ENCODE measurements at places on chromosomes 5 and 9.

DNA sequence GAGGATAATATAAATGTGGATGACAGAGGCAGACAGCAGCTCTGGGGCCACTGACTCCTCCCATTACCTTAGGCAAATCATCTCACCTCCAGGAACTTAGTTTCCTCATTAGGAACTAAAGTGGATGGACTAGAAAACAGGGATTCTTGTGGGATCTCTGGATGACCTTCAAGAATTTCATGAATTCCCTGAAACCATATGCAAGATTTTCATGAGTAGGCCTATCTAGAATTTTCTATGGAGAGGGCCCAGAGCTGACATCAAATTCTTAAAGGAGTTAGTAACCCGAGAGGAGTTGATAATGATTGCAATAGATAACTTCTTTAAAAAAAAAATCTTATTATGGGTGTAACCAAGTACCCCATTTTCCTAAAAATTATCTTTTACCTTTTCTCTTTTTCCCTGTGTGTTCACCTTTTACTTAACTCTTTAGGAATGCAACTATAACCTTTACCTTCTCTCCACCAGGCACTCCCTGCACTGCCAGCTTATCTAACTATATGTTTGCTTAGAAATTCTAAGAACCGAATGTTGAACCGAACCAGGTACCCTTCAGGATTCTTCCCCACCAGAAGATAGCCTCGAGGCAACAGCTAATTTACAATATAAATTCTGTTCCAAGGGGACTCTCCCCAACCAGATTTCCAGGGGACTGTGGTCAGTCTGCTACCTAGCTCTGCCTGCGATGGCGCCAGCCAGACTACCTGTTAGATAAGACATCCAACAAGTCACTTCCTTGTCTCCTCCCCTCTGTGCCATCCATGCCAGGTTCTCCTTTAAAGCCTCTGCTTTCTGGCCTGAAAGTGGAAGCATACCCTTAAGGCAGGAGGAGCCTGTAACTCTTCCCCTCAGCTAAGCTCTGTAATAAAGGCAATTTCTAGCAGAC lies 86.0 kb downstream of the GCNT4 start:
- peak; percentile 32 for DNase-seq

GRCh38 chr5:19886123-19886917 lies 101.7 kb downstream of the CDH18 start:
- peak; percentile 80 for DNase-seq

DNA sequence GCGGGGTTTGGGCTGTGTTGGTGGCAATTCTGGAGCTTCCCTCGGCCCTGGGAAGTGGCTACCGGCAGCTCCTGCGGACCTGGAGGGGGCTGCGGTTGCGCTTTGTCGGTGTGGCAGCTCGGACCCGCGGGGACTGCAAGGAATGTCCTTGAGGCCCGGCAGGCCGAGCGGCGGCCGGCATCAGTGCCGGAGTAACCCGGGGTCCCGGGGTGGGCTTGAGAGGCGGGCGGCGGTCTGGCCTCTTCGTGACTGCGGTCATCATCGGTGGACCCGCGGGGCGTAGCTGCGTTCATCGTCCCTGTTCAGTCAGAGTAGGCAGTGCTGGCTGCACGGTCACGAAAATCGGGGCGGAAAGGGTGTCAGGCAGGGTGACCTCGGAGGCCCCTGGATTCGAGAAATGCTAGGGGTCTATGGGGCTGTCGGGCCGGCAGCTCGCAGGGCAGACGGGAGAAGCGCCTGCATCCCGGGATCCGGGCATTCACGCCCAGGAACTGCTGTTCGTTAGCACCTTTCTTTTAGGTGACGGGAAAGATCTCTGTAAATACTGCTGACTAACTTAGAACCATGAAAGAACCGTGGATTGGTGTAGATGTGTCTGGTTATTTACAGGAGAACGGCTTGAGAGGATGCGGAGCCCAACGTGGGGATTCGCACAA lies 474 bp downstream of the HMGCR start:
- peak; percentile 6 for DNase-seq

- peak; percentile 99 for DNase-seq
Observed at GRCh38 chr9:127561491-127562278, 50.4 kb upstream of the STXBP1 start.

DNA sequence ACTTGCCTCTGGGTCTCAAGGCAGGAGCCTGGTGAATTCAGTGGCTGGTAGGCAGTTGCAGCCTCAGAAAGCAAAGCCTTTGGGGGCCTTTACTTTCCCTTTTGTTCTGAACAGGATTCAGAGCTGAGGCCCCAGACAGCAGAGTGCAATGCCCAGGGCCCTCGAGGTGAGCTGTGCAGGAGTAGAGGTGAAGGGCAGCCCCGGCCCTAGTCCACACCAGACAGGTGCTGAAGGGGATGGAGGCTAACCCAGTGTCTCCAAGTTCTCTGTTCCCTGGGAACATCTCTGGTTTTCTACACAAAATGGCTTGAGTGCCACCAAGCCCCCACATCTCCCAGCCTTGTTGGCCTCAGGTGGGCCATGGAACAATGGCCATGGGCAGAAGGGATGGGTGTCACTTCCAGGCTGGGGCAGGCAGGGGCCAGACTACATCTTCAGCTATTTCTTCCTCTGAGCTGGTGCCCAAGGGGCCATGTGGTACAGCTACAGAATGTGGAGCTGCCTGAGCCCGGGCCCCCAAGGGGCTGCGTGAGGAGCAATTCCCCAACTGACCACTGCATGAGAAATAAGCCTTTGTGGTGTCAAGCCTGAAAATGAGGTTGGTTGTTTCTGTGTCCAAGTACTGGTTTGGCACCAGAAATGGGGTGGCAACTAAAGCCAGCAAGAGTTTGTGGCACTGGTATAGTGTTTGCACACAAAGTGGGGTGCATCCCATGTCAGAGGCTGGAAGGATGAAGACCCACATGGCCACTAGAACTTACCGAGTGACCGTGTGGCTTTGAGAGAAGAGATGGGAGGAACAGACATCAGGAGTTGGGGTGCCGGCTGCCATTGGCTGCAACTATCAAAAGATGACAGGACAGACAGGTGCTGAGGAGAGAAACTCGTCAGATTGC lies 57.8 kb downstream of the BARX1 start:
- no peak for DNase-seq

DNA sequence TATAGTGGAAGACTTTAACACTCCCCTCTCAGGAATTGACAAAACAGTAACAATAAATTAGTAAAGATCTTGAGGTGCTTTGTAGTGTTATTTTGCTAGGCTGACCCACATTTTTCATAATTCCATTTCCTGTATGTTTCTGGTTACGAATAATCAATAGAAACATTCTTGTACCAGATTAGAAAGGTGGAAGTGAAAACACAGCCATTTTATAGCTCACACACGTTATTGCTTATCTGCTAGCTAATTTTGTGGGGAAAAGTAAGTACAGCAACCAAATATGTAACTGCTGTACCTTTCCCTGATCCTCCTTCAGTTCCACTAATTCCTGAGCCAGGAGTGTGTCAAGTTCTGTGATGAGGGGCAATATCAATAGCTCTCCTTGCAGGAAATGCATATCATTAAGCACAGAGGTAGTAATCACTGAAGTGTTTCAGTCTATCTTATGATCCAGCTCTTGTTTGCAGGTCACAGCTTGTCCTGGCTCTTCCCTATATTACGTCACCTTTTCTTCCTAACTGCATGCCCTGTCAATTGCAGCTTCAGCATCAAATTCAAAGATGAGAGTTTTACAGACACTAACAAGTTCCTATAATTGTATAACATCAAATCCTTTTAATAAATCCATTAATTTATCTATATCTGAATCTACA lies 59.4 kb downstream of the MINAR2 start:
- no peak for DNase-seq

- DNase-seq = no peak
Observed at GRCh38 chr5:66824476-66824875, 228.3 kb downstream of the MAST4 start.

DNA sequence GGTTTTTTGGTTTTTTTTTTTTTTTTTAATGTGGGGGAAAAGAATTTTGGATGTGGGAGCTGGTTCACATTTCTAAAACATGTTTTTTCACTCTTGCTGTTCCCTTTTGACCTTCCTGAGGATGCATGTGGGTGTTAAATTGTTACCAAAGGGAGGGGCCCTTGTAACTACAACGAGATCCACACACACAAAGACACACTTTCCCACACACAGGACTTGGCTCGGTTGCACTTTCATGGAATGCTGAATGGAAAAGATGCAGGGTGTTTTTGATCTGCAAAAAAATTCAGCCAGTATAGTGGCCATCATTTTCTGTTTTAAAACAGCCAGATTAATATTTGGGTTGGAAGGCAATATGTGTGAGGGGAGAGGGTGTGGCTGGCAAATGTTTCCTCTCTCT lies 576.9 kb downstream of the EBF1 start:
- DNase-seq = no peak

DNA sequence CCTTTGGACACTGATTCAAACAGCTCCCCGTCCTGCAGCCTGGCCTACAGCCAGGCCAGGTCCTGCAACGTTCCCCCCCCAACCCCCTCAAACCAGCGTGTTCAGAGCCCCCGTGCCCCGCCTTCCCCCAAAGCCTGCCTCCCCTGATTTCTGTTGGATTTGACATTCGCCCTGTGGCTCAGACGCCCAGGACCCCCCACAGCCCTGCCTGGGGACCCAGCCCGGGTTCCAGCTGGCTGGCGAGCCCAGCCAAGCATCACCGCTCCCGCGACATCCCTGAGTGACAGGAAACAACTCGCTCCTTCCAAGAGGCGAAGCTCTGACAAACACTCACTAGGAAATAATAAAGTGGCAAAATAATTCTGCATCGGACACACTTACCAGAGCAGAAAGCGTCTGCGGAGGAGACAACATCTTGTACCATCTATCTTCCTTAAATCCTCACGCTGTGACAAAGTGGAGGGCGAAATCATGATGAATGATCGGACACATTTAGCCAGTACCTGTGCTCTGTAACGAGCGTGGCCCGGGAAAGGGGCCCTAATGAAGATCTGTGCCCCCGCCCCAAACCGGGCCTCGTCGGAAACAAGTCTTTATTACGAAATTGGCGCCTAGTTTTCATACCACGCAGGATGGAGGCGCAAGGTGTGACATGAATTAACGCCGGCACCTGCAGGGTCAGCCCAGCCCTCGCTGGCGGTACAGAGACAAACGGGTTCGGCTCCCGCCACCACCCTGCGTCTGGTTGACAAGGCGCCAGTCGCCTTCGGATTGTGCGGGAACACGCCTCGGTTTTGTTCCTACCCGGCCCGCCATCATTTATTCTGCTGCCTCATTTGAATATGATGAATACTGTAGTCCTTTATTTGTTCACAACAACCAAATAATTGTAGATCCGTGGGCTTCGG lies 91.0 kb upstream of the MVB12B start:
- DNase-seq = no peak

DNA sequence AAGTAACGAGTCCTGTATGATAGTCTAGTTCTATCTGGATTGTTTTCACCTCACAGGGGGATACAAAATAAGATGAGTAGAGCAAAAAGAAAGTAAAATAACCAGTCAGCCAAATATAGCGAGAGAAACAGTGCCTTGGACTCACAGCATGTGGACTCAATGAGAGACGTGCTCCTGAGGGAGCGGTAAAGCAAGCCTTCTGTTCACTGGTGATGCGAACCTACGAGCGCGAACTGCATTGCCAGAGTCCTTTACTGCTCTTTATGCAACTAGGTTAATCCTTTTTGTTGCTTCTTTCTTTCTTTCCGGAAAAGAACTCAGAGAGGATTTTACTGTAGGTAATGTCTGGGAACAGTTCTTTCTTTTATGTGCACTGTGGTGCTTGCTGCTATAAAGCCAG lies 132.7 kb downstream of the ANXA1 start:
- DNase-seq = no peak

GRCh38 chr5:92838253-92838652 lies 742.8 kb downstream of the NR2F1-AS1 start:
- no peak for DNase-seq

- no peak for DNase-seq
Observed at GRCh38 chr5:127227881-127228280, 62.7 kb upstream of the MEGF10 start.

DNA sequence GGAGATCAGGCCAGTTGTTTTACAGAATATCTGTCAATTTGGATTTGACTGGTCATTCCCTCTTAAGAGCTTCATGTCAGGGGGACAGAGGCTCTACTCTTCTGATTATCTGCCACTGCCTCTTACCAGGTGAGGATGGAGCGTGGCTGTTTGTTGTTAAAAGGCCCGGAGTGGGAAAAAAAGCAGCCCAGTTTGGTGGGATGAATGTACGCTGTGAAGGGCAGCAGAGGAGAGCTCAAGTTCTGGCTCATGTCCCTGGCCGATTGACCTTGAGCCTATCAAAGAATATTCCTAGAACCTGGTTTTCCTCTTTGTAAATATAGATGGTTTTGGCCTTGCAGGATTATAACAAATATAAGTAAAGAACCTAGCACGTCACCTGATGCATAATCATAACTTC lies 16.3 kb upstream of the SHB start:
- DNase-seq = no peak

DNA sequence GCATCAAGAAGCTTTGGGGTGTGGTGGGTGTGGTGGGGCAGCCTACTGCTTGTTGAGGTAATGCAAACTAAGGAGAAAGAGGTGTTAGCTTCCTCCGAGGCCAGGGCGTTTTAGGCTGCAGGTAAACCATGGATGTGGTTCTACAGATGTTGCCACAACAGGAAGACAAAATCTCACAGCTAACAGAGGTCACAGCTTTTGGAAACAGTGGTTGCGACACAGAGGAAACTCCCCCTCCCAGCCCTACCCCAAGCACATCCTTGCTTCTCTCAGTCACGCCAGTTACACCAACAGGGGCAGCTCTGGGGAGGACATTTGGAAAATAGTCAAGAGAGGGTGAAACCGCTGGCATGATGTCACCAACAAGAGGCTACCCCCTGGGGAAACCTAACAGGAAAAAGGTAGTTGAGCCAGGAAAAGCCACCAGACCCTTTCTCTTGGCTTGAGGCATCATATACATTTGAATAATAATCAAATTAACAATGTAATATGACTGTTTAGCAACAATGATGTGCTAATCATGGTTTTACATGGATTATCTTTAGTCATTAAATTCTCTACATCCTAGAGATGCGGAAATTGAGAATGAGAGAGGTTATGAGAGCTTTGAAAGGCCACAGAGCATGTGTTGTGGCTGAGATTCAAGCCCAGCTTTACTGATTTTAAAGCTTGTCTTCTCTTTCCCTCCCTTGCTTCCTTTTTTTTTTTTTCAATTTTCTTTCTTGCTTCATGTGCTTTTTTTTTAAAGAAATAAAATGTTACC lies 82.2 kb upstream of the IL12B start:
- DNase-seq = no peak

DNA sequence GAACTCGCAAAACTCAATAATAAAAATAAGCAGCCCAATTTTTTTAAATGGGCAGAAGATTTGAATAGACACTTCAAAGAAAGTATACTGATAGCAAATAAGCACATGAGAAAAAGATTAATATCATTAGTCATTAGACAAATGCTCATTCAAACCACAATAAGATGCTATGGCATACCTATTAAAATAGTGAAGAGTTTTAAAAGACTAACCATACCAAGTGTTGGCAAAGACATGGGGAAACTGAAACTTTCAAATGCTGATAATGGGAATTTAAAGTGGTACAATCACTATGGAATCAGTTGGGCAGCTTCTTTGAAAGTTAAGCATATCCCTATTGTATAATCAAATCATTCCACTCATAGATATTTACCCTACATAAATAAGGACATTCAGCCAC lies 26.6 kb upstream of the ORM1 start:
- DNase-seq = no peak

All from fibroblast of skin of back (primary cell).